ENCODE measurements at places on chromosomes 4 and X.

DNA sequence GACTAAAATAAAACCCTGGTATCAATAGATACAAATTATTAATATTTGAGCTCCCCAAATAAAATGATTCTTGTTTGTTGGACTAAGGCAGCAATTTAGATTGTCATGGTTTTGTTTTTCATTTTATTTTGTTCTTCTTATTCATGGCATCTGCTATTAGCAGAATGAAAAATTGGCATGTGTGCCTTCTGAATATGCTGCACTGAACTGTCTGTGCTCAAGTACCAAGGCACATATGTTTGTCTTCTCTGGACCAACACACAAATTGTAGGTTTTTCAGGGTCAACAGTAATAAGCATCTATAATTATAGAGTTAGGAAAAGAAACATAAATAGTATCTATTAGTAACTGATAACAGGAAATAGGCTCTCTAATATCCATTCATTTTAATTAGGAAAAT, 121.1 kb downstream of the BANK1 start:
- no peak for DNase-seq

DNA sequence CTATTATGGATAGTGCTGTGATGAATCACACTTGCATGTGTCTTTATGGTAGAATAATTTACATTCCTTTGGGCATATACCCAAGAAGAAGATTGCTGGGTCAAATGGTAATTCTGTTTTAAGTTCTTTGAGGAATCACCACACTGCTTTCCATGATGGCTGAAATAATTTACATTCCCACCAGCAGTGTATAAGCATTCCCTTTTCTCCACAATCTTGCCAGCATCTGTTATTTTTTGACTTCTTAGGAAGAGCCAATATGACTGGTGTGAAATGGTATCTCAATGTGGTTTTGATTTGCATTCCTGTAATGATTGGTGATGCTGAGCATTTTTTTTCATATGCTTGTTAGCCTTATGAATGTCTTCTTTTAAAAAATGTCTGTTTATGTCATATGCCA, 1120.2 kb downstream of the ARAP2 start:
- DNase-seq, result no peak

DNA sequence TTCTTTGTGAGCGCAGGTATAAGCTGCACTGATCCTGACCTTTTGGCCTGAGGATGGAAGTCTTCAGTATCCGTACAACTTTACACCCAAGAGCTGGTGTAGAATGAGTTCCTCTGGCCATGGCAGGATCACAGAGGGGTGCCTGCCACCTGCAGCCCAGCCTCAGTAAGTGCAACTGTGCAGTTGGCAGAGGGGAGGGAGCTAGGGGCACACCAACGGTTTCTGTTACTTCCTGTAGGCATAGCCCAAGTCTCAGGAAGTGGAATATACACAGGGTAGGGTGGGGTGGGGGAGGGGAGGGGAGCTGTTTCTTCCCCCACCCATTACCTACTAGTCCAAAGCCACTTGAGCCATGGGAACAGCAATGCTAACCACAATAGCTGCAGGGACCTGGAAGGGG, 85.4 kb upstream of the GBA3 start:
- DNase-seq, result no peak

- no peak for DNase-seq
Observed at GRCh38 chrX:38817004-38817703, 15.9 kb downstream of the MID1IP1 start.

- no peak for DNase-seq
Observed at GRCh38 chr4:155667222-155667567, 547 bp downstream of the GUCY1A1 start.

- DNase-seq, result no peak
Observed at GRCh38 chr4:40058854-40059253, 2.2 kb downstream of the N4BP2 start.

GRCh38 chr4:5801696-5802095, 90.7 kb downstream of the EVC start:
- DNase-seq, result no peak

- no peak for DNase-seq
Observed at GRCh38 chr4:10981576-10981975, 297.0 kb upstream of the CLNK start.

DNA sequence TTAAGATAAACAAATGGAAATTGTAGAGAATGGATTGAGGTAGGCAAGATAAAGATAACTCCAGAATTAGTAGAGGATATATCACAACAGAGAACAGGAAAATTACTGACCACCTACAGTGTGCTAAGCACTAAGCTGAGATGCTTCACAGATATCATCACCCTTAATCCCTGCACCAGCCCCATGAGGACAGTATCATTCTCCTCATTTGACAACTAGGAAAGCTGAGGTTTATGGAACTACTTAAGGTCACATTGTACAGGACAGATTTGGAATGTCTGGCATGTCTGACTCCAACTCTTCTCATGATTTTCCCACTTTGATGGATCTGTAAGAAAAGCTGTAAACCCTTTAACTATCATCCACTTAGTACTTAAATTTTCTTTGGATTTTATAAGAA, 95.5 kb downstream of the CASK start:
- no peak for DNase-seq

- DNase-seq, result no peak
Observed at GRCh38 chr4:104973708-104974107, 173.0 kb upstream of the TET2 start.

DNA sequence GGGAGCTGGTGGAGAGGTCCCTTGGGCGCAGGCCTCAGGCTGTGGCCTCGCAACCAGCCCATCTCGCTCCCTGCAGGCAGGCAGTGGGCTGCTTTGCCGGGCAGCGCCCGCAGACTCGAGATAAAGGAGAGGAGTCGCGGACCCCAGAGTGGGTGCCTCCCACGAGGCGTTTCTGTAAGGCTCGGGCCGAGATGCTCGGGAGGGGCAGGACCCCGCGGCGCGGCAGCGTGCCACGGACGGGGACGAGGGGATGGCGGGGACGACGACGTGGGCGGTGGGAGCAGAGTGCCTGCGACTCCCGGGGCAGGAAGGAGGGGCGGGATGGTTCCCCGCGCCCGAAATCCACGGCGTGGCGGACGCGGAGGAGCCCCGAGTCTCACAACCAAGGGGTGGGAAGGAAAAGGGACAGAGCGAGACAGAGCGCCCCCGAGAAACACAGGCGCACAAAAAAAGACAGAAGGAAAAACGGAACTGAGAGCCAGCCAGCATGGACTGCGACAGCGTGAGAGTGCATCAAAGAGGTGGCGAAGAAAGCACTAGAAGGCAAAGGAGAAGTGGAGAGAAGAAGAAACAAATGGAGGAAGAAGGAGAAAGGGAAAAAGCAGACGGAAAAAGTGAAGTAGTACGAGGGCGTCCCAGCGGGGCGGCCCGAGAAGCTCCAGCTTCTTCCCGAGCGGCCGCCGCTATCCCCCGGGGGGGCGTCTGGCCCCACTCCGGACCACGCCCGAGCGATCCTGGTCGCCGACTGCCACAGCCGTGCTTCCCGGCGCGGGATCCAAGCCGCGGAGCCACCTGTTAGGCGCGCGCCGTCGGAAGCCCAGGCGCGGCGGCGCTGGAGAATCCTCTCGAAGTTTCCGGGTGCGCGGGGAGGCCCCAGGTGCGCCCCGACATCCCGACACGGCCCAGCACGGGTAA, 1.5 kb downstream of the BEND4 start:
- no peak for DNase-seq

GRCh38 chrX:118356154-118356701, 10.3 kb downstream of the WDR44 start:
- DNase-seq, result no peak

- DNase-seq, result no peak
Observed at GRCh38 chrX:139446832-139447231, 83.7 kb upstream of the F9 start.

- DNase-seq, result no peak
Observed at GRCh38 chrX:125507119-125507518, 187.4 kb downstream of the TEX13C start.

DNA sequence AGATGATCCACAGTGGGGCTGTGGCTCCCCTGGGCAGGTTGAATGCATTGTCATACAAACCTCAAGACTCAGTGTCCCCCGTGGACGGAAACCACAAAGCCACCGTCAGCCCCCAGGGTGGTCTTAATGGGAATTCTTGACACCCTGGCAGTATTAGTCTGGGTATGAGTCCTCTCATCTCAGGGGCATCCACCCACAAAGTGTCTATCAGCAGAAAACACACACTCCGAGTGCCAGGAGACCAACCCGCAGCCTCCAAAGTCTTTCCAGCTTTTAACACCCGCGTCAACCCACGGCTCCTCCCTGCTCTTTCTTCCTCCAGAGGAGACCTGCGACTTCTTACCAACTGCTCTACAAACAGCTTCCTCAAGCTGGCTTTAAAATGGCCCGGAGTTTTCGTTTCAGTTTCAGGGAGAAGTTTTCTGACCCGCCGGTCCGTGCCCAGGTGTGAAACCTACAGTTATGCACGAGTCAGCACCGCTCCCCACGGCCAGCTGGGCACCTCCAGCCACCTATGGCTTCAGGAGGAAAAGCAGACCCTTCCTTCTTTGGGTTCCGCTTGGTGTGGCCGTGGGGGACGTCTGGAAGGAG, 14.4 kb upstream of the ASMTL start:
- no peak for DNase-seq

DNA sequence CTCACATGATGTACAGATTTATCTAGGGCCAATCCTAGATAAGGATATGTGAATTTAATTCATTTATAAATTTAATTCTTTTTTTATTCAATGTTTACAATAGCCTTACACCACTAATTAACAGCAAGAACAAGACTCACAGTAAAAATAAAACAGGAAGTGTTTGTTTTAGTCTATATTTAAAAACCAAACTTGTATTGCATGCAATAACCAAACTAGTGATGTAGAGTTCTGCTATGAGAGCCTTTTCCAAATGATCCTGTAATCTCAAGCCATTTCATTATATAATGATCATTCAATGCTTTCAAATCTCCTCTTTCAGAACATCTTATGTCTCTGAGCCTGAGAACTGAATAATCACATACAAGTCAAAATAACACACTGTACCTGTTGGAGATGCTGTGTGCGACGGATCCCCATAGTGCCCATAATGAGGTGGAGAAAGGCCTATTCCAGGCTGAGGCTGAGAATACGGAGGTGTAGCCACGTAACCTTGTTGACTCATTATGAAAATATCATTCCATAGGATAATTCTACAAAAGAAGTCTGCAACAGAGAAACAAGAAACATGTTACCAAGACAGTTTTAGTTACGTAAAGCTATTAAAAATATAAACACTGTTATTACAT, 2.6 kb downstream of the SEC24D start:
- DNase-seq, result no peak

GRCh38 chr4:13108096-13108495, 376.0 kb downstream of the RAB28 start:
- DNase-seq, result no peak

GRCh38 chr4:6032249-6033244, 14.3 kb upstream of the C4orf50 start:
- no peak for DNase-seq

DNA sequence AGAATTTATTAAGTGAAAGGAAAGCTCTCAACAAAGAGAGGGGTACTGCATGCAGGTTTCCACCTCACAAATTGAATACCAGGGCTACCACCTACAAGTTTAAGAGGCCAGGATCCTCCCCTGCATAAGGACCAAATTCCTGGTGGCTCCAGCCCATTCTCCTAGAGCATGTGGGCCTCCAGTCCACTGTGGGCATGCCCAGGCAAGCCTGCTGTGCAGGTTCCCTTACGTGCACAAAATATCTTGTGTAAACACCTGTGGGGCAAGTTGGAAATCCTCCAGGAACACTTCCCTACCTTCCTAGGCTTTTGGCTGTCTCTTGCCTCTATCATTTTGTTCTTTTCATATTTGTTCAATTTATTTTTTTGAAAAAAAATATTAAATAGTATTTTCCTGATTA, 724.3 kb downstream of the ARAP2 start:
- DNase-seq, result no peak

DNA sequence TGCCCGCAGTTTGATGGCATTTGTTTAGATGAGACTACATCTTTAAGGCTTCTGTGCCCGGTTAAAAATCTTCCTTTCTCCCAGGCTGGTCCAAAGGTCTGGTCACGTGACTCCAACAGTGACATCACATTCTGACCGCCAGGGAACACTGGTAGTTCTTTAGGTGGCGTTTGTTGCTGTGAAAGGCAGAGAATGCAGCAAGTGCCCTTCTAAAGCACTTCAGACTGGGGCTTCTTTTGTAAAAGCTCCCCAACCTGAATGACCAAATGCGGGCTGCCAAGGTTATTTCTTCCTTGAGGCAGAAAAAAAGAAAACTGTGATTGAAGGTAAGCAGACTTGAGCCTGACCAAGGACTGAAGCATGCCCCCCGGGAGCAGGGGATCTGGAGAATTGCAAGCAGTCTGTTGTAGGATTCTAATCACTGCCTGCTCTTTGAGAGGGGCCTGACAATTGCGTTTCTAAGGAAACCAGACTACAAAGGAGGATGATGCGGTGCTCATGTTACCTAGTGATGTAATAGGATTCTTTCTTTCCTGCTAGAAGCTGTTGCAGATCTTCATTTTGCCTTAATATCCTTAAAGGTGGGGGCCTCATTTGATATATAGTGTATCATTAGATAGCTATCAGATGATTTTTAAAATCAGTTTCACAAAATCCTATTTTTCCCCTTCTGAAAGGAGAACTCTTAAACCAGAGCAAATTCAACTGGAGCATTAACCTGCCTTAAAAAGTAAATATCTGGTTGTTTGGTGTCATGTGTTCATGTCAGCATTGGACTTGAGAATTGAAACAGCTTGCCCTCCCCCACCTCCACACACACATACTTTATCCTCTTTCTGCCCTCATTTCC, 133.1 kb downstream of the AKAP4 start:
- peak; percentile 42 for DNase-seq

- DNase-seq, result no peak
Observed at GRCh38 chrX:78931814-78932213, 13.4 kb upstream of the P2RY10 start.

DNA sequence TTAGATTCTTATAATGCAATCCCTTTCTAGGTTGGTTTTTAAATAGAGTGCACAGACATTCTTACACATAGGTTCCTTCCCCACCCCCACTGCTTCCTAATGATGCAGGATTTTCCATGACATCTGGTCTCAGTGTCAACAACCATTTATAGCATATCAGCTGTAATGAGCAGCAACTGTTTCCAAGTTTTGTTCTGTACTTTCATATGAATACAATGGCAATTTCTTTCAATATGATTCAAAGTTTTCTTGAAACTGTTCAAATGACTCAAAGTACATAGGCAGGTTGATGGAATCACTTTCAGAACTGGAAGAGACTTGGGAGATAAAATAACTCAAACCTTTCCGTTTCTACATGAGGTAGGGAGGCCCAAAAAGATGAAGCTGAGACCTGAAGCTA, 220.7 kb downstream of the CAMK2D start:
- DNase-seq, result no peak

DNA sequence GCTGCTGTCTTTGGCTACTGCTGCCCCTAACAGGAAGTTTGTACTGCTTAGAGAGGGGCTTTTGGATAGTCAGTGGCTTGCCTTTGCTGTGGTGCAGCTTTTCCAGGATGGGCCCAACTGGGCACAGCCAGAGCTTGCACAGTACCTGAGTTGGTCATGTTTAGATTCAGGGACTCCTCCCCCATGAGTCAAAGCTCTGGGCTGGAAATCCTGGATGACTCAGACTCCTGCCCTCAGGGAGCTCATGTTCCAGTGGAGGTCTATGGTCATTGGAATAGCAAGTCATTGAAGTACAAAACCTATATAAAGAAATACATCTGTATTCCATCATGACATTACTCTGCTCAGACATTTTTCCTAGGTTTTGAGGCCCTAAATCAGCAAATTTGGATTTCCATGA, 66.7 kb upstream of the PJA1 start:
- no peak for DNase-seq
